ENCODE measurements at places on chromosomes 6 and 20. TPM values are rescaled to one million over a fixed set of nuclear protein-coding genes. Genes with fewer than 3 reads are reported as not detected.

- no peak for DNase-seq
Observed at GRCh38 chr6:157403686-157404051, 22.7 kb downstream of the ZDHHC14 start.

IL17A gene
- not detected for total RNA-seq

GGTLC1 gene
- not detected for total RNA-seq

GRCh38 chr20:50398821-50399554 lies 111.2 kb upstream of the PTPN1 start:
- no peak for DNase-seq

DNA sequence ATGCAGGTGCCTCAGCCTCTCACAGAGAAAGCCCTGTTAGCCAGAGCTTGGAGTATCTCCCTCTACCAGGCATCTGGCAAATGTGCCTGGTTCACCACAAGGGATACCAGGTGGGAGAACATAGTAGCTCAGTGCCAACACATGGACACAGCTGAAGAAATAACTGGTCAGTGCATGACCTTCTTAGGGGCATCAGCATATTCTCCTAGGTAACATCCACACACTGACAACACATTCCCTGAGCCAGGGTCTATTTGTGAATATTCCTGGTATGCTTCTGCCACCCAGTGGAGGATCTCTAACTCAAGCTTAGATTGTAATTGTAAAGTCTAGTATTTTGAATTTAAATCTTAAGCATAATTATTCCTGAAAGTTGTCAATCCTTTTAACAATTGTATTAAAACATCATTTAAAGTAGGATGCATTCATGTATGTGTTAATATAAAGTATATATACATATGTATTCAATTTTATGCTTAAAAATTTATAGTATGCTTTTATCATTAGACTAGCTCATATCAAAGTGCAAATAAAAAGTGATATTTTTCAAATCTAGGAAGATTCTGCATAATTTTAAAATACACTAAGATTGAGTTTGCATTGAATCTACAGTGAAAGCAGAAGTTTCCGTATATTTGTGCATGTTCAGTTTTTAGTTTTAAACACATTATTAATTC lies 45.3 kb upstream of the COL21A1 start:
- no peak for DNase-seq

DNA sequence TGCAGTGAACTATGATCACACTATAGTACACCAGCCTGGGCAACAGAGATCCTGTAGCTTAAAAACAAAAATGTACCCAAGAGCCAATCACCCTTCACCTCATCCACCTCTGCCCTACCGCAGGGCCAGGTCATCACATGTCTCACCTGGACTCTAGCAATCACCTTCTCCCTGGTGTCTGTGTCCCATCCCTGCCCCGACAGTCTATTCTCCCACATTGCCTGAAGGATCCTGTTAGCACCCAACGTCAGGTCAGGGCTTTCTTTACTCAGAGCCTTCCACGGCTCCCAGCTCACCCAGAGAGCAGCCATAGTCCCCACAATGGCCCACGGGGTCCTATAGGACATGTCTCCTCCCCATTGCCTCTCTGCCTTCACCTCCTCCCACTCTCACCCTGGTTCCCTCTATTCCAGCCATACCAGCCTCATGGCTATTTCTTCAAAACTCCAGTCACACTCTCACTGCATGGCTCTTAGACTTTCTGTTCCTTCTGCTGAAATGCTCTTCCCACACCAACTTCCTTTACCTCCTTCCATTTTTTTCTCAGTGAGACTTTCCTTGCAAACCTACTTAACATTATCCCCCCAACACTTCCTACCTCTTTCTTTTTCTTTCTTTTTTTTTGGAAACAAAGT lies 22.5 kb upstream of the ARFGEF2 start:
- no peak for DNase-seq

DNA sequence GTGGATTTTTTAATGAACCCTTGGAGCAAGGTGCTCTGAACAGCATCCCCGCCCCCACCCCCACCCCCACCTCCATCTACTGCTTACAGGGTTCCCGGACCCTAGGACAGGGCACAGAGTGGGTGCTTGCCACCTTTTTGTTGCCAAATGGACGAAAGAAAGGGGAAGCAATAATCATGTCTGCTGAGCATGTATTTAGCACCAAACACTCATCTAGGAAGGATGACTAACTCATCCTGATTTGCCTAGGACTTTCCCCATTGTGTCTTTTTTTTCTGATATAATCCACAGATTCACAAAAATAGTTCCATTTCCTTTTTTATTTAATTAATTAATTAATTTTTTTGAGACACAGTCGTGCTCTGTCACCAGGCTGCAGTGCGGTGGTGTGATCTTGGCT lies 1.2 kb upstream of the PLTP start:
- no peak for DNase-seq

EPPIN gene
- not detected for total RNA-seq

GTF3C6 gene
- 73.4 TPM for total RNA-seq

DNA sequence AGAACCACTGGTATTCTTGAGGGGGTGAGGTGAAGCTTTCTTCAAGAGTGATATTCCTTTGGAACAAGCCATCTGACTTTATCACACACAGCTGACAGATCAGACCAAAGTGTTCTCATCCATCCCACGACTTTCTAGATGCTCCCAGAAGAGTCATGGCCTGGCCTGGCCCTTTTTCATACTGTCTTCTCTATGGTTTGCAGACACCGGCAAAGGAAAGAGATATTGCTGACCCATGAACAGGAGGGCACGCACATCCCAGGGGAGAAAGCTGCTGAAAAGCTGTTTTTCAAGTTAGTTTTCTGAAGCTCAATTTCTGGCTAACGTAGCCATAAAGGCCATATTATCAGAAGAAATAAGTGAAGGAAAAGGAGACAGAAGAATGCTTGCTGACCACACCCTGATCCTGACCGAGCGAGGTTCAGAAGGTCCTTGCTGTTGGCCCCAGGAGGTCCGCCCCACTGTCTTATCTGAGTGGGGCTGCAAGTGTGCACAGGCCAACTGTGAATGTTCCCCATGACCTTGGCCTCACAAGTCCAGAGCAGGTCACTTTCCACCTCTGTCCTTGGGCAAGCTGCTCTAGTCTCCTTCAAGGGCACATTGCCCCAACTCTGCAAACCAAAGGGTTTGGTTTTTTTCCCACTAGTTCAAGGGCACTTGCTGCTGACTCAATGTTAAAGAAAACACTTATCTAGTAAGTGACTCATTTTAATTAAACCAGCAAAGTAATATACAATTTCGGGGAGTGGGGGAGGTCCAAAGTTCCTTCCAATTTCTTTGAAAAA lies 2.0 kb downstream of the ACSS1 start:
- DNase-seq: peak; percentile 48

GCNT2 gene
- total RNA-seq: 12.2 TPM

DNA sequence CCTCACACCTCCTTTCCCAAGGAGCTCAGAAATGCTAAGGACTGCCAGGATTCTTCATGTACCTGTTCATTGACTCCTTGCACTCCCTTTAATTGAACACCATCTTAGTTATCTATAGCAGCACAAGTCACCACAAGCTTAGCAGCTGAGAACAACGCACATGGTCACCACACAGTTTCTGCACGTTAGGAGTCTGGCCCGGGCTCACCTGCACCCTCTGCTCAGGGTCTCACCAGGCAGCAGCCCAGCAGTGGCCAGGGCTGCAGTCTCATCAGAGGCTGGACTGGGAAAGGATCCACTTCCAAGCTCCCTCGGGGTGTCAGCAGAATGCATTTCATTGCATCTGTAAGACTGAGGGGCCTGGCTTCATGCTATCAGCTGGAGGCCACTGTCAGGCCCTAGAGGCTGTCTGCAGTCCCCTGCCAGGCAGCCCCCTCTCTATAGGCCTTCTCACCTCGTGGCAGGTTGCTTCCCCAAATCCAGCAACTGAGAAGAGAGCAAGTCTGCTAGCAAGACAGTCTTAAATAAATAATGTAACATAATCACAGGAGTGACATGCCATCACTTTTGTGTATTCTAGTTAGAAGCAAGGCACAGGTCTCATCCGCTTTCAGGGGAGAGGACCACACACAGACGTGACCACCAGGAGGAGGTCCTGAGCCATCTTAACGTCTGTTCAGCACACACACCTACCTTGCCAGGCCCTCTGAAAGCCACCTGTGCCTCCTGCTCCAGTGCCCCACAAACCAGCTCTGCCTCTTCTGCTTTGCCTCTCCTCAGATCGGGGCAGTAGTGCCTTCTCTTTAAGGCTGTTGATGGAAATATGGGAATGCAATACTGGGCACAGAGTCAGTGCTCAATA lies 165.2 kb upstream of the CST7 start:
- DNase-seq: peak; percentile 29

GRCh38 chr20:37407573-37408002 lies 61.6 kb downstream of the SRC start:
- DNase-seq: peak; percentile 37

- DNase-seq: no peak
Observed at GRCh38 chr6:125095580-125096301, 57.8 kb upstream of the TPD52L1 start.

DNA sequence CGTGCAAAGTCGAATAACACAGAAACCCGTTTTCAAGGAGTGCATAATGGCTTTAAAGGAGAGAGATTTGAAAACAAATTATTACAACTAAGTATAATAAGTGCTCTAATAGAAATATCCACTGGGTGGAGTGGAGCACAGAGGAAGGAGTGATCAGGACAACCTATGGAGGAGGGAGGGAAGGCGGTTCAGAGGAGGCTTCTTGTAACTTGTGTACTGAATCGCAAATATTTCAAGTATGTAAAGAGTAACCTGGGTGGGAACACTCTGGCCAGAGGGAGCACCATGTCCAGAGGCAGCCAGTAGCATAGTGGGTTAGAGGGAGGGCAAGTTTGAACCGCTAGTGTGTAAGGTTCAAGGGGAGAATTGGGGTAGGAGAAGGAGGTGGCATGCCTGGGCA lies 21.6 kb upstream of the TNFAIP3 start:
- no peak for DNase-seq

DNA sequence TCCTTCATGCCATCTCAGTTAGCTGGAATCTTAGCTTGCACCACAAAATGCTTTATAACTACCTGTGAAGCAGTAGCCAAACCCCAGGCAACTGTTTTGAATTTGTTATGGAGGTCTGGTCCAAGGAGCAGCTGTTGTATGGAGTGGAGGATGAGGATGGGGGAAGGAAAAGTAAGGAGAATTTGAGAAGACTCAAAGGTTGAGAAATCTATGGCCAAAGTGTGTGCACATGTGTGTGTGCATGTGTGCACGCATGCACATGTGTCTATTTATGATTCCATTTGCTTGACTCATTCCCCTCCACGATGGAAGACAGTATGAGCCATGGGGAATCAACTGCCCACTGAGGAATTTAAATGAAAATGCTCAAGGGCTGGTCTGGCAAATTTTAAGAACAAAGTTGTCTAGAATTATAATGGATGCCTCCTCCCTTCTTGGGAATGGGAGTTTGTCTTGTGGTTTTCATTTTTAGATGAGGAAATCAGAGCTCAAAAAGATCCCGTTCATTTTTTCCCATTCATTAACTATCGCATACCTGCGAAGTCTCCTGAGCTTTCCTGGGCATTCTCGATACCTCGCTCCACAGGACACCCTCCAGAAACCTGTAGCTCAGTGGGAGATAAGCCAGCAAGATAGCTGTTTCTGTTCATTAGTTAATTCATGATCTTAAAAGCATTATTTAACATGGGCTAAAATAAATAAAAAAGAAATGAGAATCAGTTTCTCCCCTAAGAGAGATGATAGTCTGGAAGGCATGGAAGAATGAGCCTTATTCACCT lies 152.3 kb upstream of the NEDD9 start:
- DNase-seq: no peak

DNA sequence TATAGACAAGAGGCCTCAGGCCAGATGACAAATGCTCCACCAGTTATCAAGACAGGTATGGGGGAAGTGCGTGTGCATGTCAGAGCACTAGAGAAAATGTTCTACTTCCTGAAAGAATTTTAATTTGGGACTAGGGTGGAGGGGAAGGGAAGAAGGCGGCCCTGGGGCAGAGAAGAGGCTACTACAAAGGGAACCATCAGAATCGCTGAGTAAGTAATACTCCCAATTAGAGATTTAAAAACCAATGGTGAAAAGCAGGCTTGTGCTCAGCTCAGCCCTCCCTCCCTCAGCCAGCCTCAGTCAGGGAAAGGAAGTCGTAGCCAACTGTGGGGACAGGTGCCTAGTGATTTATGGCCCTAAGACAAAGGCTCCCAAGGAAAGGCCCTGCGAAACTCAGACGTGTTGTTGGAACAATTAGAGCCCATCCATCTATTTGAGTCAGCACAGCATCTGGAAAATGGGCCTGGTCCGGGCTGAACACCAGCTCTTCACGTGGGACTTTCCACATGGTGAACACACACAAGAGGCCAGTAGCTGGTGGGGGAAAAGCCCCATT lies 15.0 kb upstream of the MAFB start:
- DNase-seq: no peak

GRCh38 chr6:103215847-103216246 lies 1643.9 kb downstream of the HACE1 start:
- no peak for DNase-seq

- no peak for DNase-seq
Observed at GRCh38 chr20:31841928-31842327, 3.5 kb downstream of the FOXS1 start.

- DNase-seq: no peak
Observed at GRCh38 chr20:43911066-43911465, 3.6 kb upstream of the TOX2 start.
